ENCODE measurements at places on chromosomes 7 and 10.

GRCh38 chr10:91077549-91078071, 142.9 kb upstream of the PCGF5 start:
- DNase-seq, result no peak

DNA sequence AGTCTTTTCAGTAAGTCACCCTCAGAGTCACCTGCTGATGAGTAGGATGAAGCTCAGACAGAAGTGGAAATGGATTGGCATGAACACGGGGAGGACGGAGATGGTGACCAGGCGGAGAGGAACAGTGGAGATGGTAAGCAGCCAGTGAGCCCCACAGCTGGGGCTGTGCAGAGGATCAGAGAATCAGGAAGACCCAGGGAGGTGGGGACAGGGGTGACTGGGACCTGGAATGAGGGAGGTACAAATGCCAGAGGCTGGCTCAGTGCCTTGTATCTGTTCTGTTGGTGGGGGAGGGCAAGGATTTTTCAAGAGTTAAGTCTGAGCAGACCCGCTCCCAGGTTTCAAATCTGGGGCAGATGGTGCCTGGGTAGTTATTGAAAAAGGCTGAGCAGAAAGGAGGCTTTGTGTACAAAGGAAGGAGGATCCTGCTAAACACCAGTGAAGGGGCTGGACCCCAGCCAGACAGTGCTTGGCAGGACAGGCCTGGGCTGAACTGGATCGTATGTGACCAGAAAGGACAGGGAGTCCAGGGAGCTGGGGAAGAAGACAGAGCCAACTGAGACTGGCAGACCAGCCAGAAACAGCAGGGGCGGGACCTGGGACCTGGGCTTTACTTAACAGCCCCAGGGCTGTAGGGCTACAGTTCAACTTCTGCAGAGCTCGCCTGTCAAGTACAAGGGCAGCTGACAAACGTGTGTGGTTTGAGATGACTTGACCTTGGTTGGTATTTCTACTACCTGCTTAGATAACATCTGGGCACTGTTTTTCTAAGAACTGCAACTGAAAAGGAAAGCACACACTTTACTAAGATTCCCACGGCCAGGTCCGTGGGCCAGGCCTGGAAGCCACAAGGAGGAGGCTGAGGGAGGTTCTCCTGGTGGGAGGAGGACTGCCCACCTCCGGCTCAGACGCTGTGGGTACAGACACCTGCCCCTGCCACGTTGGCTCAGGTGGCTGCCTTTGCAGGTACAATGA, 13.2 kb upstream of the FRMPD2 start:
- no peak for DNase-seq

GRCh38 chr7:116273918-116274301, 63.6 kb downstream of the TES start:
- DNase-seq, result no peak

GRCh38 chr10:62748386-62748785, 56.1 kb upstream of the ADO start:
- no peak for DNase-seq

DNA sequence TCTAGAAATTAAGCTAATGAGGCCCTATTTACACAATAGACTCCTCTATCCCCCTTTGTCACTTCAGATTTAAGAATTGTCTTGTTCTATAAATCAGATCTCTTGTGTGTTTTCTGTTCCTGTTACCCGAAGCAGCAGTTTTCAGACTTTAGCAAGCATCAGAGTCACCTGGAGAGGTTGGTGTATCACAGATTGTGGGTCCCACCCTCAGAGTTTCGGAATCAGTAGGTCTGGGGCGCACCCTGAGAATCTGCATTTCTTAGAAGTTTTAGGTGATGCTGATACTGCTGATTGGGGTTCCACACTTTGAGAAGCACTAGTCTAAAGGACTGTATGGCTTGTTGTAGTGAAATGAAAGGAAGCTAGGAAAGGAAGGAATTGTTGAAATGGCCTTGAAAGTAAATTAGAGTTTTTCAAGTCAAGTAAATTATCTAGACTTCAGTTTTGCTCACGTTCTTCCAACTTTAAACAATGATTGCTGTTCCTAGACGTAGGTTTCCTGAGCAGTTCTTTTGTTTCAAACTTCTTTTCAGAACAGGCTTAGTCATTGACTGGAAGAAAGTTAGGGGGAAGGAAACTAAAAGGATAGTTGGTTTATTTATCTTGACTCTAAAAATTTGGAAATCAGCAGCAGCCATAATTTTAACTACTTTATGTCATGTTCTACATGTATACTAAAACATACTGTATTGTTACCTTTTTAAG, 15.7 kb downstream of the BPGM start:
- no peak for DNase-seq

GRCh38 chr7:9874182-9874581, 1099.5 kb upstream of the PHF14 start:
- no peak for DNase-seq

- DNase-seq, result no peak
Observed at GRCh38 chr10:44383749-44384600, 922 bp downstream of the CXCL12 start.

DNA sequence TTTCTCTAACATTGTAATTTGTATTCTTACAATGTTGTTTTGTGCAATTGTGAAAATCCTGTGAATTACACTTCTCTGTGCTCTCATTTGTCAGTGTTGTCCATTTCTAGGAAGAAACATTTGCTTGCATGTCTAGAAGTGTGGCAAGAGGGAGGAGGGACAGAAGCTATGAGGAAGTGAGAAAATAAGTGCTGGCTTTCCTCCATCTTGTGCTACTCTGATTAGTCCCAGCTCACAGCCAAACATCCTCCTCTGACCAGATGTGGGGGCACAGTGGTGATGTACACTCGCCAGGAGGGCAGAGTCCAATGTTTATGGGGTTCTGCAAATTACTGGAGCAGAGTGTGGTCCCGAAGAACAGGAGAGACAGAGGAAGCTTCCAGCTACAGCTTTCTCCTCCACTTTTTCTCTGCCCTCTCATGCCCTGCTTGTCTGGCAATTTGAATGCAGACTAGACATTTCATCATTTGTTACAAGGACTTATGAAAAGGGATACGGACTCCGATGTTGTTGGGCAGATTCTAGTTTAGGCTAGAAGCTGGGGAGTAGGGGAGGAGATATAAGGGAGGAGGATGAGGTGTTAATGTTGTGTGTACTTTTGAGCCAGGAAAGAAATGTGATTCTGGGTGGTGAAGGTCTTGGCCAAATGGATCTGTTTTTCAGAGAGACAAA, 131.0 kb upstream of the C1GALT1 start:
- DNase-seq, result no peak

DNA sequence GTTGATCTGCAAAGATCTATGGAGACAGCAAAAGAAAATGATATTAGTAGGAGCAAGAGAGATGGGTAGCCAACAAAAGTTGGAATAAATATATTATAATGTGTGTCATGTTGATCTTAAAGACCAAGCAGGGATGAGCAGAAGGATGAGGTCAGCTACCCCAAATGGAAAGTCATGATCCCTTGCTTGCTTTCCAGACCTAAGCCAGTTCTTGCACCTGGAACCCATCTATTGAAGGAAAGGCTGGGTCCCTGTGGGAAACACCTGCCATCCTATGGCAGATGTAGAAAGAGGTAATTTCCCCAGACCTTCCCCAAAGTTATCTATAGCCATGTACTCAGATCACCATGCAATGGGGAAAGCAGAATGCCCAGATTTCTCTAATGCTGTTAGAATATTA, 52.5 kb downstream of the LYZL2 start:
- no peak for DNase-seq

GRCh38 chr7:100221231-100221718, 1.5 kb downstream of the PVRIG start:
- DNase-seq, result peak; percentile 62

GRCh38 chr10:101226491-101227428, 2.5 kb downstream of the LBX1 start:
- DNase-seq, result no peak

GRCh38 chr10:88913788-88914187, 33.7 kb downstream of the STAMBPL1 start:
- DNase-seq, result no peak

- no peak for DNase-seq
Observed at GRCh38 chr10:27947540-27947939, 51.3 kb downstream of the ODAD2 start.

- no peak for DNase-seq
Observed at GRCh38 chr7:10657201-10657600, 316.5 kb upstream of the PHF14 start.

DNA sequence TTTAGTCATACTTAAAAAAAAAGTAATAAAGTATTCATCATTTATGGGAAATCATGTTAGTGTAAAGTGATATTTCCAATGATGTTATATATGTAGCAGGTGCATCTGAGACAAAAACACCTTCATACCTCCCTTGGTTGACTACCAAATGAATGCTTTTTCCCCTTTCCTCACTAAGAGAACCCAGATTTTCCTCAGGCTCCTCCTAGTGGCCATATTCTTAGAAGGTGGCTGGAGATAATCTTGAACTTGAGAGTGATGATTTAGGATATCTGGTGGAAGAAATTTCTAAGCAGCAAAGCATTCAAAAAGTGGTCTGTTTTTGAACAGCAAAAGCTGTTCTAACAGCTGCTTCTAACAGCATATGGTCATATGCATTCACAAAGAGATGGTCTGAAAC, 16.8 kb upstream of the DNAH11 start:
- no peak for DNase-seq

GRCh38 chr7:913736-914520, 37.6 kb downstream of the GET4 start:
- no peak for DNase-seq

DNA sequence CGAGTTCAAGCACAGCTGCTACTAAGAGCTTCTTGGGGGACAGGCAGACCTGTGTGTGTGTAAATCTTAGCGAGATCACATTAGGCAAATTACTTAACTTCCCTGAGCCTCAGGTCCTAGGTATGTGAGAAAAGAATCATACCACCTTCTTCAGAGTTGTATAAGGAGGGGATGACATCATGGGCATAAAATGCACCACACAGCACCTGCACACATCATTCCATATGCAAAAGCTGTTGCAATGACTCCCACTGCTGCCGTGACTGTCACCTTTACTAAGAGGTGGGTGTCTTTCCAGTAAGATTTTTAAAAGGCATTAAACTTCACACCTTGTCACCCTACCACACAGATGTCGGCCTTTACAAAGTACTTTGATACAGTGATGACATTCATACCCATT, 146.0 kb downstream of the FANK1 start:
- no peak for DNase-seq

DNA sequence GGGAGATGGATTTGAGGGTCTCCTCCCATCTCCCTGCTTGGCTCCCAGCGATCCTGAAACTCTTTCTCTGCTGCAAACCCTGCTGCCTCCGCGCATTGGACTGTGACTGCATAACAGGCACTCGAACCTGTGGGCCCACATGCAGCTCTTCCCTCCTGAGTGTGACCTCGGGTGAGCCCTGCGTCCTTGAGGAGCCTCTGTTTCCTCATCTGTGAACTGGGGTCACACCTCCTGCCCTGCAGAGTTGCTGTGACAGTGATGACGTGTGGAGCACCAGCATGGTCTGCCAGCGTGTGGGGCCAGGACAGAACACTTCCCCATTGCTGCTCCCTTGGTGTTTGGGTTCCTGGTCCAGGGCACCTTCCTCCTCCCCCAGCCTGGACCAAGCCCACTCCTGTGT, 46.9 kb upstream of the PSMG3 start:
- DNase-seq, result no peak

DNA sequence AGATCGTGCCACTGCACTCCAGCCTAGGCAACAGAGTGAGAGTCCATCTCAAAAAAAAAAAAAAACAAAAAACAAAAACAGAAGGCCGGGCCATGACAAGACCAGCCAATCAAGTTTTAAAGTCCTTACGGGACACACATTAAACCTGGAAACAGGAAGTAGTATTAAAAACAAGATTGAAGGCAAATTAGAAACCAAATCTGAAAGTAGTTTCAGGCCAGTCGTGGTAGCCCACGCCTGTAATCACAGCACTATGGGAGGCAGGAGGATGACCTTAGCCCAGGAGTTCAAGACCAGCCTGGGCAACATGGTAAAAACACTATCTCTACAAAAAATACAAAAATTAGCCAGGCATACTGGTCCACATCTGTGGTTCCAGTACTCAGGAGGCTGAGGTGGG, 18.1 kb downstream of the PSAP start:
- DNase-seq, result no peak

DNA sequence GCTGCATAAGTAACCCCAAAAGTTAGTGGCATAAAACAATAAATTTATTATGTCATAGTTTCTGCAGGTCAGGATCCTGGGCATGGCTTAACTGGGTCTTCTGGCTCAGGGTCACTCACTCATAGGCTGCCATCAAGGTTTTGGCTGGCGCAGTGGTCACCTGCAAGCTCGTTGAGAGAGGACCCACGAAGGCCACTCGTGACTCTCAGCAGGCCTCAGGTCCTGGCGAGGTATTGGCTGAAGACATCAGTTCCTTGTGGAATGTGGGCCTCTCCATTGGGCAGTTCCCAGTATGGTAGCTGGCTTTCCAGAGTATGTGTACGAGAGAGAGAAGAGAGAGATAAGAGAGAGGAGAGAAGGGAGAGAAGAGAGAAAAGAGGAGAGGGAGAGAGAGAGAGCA, 138.3 kb upstream of the KLF14 start:
- no peak for DNase-seq

GRCh38 chr10:48844616-48845015, 95.0 kb downstream of the LRRC18 start:
- no peak for DNase-seq

DNA sequence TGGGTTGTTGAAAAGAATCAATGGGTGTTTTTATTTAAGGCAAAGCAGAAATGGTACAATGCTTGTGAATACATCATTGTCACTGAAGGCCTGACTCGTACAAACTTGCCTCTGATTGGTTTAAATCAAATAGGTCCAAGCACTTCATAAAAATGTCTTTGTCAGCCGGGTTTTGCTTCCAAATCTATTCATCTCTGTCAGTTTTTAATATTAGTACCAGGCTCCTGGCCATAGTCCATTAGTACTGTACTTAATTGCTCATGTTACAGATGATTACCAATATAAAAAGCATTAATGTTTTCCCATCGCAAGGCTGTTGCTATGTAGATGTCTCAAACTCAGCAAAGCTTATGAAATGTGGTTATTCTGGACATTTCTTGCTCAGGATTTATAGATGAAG, 171.9 kb downstream of the ARID5B start:
- DNase-seq, result no peak

- no peak for DNase-seq
Observed at GRCh38 chr10:35294506-35294905, 41.8 kb upstream of the CCNY start.

- DNase-seq, result no peak
Observed at GRCh38 chr10:119283387-119283786, 76.0 kb downstream of the GRK5 start.

Measured in stimulated activated CD8-positive, alpha-beta memory T cell treated with anti-CD3 and anti-CD28 coated beads, Interleukin-4, amount 100 ng/mL, for 4 hours (primary cell).